ENCODE measurements at places on chromosomes 13 and 19.
A peak's percentile ranks its signal among the peaks of the same experiment; 100 is the strongest.

GRCh38 chr13:97484301-97484700 lies 50.3 kb downstream of the RAP2A start:
- DNase-seq, result no peak

GRCh38 chr19:55389386-55390317 lies 3.9 kb downstream of the RPL28 start:
- DNase-seq, result no peak

GRCh38 chr19:3451451-3451866 lies 28.9 kb downstream of the SMIM24 start:
- no peak for DNase-seq

- DNase-seq, result no peak
These were observed 77.7 kb upstream of the MYO16 start for GRCh38 chr13:108551674-108552073.

- DNase-seq, result no peak
These were observed 19.8 kb downstream of the STK24 start for GRCh38 chr13:98556968-98557631.

GRCh38 chr19:38255383-38256014 lies 675 bp downstream of the PPP1R14A start:
- no peak for DNase-seq

DNA sequence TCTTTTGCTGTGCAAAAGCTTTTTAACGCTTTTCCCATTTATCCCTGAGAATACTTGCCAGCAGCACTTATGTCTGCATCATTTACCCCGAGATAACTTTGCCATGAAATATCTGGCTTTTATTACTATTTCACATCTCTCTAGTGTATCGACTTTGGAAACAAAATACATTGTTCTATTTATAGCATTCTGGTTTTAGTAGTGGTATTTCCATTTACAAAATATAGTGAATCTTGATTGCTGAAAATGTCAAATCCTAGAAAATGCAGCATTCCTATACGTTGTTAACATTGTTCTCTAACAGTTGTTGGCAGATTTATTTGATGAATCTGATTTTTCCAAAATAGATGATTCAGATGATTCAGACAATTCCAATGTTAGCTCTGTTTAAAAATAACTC lies 189.3 kb upstream of the SPRY2 start:
- DNase-seq, result no peak

- no peak for DNase-seq
These were observed 124.9 kb downstream of the CRYL1 start for GRCh38 chr13:20400774-20401173.

DNA sequence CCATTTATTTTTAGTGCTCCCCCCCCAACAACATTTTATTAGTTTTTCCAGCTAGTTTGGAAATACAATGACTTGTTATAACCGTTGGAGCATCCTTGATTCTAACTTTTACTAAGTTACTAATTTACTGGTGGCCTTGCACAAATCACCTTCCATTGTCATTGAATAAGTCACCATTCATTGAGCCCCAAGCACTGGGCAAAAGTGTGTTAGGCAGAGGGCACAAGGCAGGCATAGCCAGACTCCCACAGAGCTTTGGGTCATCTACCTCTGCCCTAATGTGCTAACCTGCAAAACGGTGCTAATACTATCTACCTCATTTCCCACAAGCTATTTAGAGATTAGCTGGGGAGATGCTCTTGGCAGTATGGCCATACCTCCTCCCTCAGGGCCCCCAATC lies 86.8 kb upstream of the RNF113B start:
- DNase-seq, result no peak

GRCh38 chr19:31380854-31381253 lies 31.6 kb upstream of the TSHZ3 start:
- DNase-seq, result no peak

- no peak for DNase-seq
These were observed 224.4 kb downstream of the LACC1 start for GRCh38 chr13:44104197-44104490.

DNA sequence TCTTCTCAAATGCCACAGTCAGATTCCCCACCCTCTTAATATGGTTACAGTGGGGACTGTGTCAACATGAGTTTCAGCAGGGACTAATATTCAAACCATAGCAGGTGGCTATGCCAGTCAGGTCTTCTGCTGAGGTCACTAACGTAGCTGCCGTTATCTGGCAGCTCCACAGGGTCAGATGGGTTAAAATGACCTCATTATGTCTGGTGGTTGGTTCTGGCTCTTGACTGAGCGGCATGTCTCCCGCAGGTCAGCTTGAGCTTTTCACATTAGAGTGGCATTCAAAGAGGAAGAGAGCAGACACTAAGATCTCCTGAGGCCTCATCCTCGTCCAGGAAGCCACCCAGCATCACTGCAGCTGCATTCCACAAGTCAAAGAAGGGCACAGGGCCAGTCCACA lies 21.4 kb upstream of the IPO5 start:
- DNase-seq, result no peak

GRCh38 chr19:35044317-35045117 lies 3.0 kb downstream of the HPN start:
- no peak for DNase-seq

DNA sequence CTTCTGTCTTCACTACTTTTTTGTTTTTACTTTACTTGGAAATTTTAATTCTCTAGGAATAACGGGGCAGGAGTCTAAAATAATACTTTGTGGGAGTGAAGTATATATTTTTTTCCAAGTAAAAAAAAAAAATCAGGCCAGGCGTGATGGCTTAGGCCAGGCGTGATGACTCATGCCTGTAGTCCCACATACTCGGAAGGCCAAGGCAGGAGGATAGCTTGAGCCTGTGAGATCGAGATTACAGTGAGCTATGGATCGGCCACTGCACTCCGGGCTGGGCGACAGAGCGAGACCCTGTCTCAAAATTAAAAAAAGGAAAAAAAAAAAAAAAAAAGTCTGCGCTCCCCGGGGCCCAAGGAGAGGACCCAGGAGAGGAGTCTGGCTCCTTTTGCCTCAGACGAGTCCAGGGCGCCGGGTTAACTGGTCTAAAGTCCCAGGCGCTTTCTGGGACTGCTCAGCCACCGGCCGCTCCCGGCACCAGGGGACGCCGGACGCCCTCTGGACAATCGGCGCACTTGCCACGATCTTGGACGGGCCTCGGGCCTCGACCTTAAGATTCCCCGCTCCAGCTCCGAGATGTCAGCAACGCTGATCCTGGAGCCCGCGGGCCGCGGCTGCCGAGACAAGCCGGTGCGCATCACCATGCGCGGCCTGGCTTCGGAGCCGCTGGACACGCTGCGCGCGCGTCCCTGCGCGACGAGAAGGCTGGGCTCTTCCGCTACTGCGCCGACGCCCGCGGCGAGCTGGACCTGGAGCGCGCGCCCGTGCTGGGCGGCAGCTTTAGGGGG lies 2.7 kb upstream of the ZFP82 start:
- DNase-seq, result peak; percentile 70

GRCh38 chr19:6664916-6665315 lies 5.0 kb downstream of the TNFSF14 start:
- no peak for DNase-seq

GRCh38 chr19:45508861-45509691 lies 1.8 kb downstream of the VASP start:
- DNase-seq, result no peak

DNA sequence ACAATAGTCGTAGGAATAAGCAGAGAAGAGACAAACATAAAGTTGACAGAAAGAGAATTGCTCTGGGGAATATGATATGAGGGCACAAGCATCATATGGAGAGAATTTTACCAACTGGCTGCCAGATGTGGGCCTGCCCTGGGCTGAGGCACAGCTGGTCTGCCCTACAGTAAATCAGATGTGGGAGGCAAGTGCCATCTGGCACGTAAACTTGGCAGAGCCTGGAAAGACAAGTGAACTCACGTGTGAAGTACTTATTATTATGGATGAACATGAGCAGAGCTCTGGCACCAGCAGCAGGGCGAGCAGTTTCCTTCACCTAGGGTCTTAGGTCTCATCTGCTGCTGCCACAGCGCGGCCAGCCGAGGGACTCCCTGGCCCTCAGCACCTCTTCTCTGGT lies 20.6 kb downstream of the PCDH8 start:
- no peak for DNase-seq

GRCh38 chr13:113209336-113209758 lies at the start of gene CUL4A:
TSS of gene CUL4A (plus strand) at chr13:113209613. CDS start at chr13:113209628, 15 bp downstream.
- peak; percentile 83 for DNase-seq

Data from left forelimb (tissue), 1 donor.